ENCODE measurements at places on chromosomes 12 and 14.
A peak's percentile ranks its signal among the peaks of the same experiment; 100 is the strongest.

- DNase-seq: no peak
These were observed 414.4 kb downstream of the DAD1 start for GRCh38 chr14:22174412-22175277.

DNA sequence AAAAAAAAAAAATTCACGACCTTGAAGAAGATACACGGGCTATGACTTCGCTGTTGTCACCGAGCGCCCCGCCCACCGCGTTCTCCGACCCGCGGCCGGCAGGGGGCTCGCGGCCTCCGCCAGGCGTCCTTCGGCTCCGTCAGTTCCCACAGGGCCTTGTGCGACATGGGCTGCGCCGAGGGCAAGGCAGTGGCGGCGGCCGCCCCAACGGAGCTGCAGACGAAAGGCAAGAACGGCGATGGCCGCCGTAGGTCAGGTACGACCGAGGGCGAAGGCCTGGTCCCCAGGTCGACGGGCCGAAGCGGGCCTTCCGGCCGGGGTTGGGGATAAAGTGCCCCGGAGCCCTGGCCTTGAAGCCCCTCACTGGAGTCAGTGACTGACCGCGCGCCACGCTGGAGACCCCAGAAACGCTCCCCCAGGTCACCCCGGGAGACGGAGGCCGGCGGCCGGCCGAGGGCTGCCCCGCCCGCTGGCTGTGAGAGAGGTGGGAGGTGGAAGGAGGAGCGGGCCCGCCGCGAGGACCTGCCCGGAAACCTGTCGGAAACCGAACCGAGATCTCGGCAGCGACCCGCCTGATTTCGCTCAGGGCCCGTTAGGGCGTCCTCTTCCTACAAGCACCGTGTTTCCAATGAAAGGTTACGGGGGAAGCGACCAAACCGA is at the start of gene TXNRD1:
TSS of gene TXNRD1 (plus strand) at position 142 of the 660 bp plus-strand sequence. CDS start at position 166, 24 bp downstream.
- peak; percentile 84 for DNase-seq

- DNase-seq: peak; percentile 74
These were observed 792 bp upstream of the SLC38A1 start for GRCh38 chr12:46269429-46270241.

DNA sequence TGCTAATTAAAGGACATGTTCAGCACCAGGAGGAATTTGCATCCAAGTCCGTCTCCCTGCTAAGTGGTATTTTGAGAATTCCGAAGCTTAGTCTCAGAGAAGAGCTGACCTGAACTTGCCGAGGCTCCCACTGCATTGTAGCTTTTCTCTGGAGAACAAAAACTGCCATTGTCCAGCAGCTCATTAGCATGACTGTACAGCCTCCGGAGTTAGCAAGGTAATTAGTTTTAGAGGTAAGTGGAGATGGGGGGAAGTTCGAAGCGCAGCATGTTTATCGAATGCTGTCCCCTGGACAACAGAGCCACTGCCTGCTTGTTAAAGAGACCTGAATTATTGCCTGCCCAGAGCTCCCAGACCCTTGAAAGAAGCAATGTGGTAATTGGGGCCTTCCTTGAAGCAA is 160.3 kb upstream of the PELI2 start:
- no peak for DNase-seq

DNA sequence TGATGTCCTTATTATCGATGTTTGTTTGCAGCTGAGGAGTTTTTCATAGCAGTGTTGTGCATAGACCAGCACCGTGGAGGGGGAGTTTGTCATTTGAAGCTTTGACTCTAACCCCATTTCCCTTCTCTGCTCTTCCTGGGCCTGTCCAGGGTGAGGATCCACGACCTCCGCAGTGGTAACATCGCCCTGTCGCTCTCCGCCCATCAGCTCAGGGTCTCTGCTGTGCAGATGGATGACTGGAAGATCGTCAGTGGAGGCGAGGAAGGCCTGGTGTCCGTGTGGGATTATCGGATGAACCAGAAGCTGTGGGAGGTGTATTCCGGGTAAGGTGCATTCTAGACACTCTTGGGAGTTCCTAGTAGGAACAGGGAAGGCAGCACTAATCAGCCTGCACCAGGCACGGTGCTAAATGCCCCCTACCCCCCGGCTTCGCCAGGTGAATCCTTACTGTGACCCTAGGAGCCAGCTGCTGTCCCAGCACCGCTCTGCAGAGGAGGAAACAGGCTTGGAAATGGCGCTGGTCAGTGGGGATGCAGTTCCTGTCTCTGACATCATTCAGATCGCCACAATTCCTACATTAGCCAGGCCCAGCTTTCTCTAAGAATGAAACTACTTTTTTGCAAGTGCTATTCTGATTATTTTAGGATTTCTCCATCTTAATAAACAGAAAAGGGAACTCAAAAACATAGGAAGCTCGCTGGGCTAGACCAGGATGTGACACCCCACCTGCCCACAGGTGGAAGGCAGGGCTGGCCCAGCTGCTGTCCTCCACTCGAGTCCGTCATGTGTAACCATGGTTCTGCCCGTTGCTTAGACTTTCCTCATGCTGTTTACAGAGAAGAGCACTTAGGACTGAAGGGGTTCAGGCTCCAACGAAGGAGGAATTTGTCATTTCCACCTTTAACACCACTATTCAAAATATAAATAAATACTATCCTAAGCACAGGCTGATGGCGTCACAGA is 74.9 kb downstream of the TESC start:
- no peak for DNase-seq
